ENCODE measurements at places on chromosomes 1 and 21. TPM values are rescaled to one million over a fixed set of nuclear protein-coding genes. Genes with fewer than 3 reads are reported as not detected.

Gene PADI2
- polyA plus RNA-seq = 32.6 TPM

Gene SMPDL3B
- polyA plus RNA-seq = 1.4 TPM

Gene ELAVL4
- polyA plus RNA-seq = 76.8 TPM

Gene DYNLT5
- 29.7 TPM for polyA plus RNA-seq

Gene DMRTA2
- 0.05 TPM for polyA plus RNA-seq

Gene CADM3
- polyA plus RNA-seq = 263 TPM

Gene ASCL5
- polyA plus RNA-seq = 0.95 TPM
